CD8-positive, alpha-beta memory T cell (primary cell): ENCODE measurements at places on chromosomes 13 and 19.

DNA sequence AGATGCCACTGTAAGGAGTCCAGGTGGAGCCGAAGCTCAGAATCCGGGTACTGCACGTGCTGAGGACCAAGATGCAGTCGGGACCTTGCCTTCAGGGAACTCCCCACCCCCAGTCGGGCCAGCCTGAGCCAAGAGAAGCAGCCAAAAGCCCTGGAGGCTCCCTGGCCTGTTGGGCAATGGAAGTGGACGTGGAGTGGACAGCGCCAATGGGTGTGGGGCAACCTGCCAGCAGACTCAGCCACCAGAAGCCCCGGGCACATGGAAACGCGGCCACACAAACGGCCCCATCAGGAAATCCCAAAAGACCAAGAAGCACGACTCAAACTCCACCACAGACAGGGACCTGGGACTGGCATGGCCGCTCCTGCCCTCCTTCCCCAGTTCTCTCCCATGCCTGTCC, 30.0 kb upstream of the KCTD15 start:
- no peak for DNase-seq

- DNase-seq: no peak
Observed at GRCh38 chr13:72530471-72530870, 197.0 kb downstream of the MZT1 start.

GRCh38 chr13:43838909-43839308, 40.6 kb downstream of the CCDC122 start:
- no peak for DNase-seq

DNA sequence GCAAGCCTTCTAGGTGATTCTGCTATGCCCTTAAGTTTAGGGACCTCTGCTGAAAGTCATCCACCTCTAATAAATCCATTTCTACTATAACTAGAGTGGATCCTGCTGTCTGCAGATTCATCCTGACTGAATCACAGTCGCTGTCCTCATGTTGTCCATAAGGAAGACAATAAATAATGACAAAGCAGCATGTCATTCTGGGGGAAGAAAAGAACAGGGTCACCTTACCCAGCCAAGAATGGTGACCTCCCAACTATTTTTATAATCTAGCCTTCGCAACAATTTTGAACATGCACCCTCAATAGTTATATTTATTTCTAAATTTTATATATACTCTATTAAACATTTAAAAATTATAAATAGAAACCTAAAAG, 45.0 kb upstream of the UBE2L5 start:
- no peak for DNase-seq

GRCh38 chr13:83796364-83796763, 85.9 kb downstream of the SLITRK1 start:
- DNase-seq: no peak

DNA sequence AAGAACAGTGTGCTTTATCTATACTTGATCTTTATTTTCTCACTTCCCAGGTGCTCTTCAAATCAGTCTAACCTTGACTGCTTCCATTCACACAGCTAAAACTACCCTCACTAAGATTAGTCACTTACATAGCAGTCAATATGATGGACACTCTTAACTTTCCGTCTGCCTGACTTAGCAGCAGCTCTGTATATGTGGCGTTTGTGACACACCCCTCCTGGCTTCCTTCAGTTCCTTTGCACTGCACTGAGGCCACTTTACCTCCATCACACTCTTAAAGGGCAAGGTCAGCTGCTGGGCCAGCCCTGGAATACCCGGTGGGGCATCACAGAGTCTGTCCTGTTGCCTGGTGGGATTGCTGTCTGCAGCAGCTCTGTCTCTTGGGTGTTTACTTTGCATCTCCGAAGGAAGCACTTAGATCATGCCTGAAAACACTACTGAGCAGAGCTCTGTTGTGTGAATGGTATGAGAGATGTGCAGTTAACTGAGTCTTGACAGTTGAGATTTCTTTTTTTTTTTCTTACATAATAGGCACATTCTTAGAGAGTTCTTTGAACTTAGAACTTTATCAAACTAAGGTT, 35.6 kb upstream of the IL17D start:
- DNase-seq: no peak

- no peak for DNase-seq
Observed at GRCh38 chr19:44822670-44823372, 13.9 kb downstream of the BCAM start.

DNA sequence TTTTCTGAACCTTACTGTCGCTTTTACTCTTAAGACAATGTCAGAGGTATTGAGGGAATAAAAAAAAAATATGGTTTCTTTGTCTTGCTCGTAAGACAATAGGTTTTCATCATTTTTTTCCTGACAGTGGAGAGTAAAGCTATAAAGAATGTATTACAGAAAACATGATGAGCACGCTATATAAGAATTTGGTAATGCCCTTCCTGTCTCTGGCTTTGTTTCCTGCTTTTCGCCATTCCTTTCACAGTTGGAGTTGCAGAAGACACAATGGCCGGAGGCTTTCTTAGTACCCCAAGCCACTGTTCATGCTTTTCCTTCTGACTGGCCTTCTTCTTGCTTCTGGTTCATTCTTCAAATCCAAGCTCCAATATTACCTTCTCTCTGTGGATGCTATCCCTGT, 101.0 kb upstream of the DACH1 start:
- DNase-seq: no peak

DNA sequence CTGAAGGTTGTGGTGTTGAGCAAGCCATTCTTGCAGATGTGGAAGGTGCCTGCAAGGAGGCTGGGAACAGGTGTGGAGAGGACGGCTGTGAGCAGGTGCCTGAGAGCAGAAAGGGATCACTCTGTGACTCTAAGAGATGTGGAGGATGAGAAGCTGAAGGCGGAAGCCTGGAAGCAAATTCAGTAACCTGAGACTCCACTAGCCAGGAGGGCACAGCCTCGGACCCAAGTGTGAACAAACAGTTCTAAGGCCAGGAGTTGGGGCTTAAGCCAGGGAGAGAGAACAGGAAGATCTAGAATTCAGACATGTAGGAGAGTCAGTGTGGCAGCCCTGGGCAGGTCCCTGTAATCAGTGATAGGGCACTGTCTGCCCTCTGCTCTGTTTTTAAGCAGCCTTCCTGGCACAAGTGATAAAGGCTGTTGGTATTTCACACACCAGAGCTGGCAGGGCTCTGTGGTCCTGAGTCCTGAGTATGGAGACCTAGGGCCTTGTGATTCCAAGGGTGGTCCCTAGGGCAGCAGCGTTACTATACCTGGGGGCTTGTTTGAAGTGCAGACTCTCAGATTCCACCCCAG, 131.3 kb downstream of the SLC7A1 start:
- no peak for DNase-seq

GRCh38 chr13:112443995-112444311, 67.8 kb downstream of the SPACA7 start:
- no peak for DNase-seq

DNA sequence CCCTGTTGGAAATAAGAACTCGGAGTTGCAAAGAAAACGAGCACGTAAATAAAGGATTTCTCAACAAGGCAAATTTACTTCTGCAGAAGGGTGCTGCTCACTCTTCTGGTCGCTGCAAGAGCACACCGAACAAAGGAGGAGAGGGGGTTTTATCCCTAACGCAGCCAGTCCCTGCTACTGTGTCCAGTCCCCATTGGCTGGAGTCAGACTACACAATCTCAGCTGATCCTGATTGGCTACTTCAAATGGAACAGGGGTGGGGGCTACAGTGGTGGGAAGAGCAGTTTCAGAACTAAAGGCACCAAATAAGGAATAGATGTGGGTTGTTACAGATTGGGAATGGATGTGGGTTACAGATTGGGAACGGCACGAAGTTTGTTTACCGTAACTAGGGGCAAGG, 63.9 kb upstream of the MCF2L start:
- DNase-seq: no peak

DNA sequence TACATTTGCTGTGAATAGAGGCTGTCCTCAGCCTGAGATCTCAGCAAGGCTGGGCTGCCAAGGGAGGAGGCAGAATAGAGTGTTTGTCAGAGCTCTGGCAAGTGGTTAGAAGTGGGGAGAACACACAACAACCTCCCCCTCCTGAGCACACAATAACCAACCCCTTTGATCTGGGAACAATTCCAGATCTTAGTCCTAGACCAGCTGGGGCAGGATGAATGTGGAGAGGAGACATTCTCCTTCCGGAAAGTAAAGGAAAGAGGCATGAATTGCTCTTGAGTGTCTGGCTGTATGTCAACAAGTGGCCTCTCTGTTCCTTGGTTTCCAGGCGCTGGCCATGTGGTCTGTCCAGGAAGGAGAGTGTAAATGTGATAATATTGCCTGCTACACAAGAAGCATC, 114.9 kb upstream of the TMTC4 start:
- DNase-seq: no peak

DNA sequence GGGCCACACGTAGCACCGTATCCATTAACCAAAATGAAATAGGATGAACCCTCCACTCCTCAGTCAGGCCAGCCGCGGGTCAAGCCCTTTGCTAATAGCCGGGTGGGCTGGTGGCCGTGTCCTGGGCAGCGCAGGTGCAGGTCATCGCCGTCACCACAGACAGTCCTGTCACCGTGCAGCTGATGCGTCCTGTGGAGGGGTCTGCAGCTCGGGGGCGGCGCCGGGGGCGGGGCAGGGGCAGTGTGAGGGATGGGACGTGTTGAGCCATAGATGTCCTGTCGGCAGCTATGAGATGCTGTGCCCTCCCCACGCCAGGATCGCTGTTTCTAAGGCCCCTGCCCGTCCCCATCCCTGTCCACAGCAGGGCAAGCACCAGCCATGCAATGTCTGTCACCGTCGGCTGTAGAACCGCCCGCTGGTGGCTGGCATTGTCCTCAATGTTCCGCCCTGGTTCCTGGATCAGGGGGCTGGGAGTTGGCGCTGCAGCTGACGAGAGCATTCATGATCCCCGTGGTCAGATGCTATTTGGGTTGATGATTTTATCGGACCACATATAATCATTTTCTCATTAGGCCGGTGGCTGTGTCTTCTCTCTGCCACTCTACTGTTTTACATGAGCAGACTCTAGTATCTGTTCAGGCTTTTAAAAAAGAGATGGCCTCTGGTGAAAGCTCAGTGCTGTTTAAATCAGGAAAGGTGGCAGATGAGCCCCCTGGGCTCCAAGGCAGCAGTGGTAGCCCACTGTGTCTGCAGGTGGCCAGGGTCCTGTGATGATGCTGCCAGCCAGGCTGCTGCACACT, 126.1 kb downstream of the KDM4B start:
- no peak for DNase-seq

- no peak for DNase-seq
Observed at GRCh38 chr13:113602291-113602988, 17.9 kb downstream of the TFDP1 start.

DNA sequence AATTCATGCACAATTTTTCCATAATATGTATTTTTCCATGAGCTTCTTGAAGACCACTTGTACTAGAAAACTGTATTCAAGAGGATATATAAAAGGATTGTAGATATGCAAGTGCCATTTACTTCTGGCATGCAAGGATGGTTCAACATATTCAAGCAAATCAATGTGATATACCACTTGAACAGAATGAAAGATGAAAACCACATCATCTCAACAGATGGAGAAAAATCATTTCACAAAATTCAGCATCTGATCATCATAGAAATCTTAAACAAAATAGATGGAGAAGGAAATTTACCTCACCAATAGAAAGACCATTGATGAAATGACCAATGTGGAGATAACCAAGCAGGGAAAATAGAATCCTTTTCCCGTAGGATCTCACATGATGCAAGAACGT, 5.1 kb upstream of the ZNF816 start:
- DNase-seq: no peak

DNA sequence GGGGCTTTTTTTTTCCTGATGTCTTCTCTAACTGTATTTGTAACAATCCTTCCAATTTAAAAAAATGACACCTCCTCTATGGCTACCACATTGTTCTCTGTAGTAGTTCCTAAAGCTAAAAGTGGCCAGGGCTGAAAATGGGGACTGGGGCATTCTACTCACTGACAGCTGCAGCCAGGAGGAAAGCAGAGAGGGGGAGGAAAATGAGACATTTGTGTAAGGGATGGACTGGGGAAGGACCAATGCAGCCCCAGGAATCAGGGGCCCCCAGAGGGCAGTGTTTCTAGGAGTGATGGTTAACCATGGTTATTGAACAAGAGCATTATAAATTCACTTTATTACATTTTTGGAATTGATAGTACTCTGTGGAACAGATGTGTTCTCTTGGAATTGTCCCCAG, 34.3 kb upstream of the C1QTNF9 start:
- no peak for DNase-seq

GRCh38 chr19:17259118-17259780, 5.3 kb downstream of the USHBP1 start:
- no peak for DNase-seq

DNA sequence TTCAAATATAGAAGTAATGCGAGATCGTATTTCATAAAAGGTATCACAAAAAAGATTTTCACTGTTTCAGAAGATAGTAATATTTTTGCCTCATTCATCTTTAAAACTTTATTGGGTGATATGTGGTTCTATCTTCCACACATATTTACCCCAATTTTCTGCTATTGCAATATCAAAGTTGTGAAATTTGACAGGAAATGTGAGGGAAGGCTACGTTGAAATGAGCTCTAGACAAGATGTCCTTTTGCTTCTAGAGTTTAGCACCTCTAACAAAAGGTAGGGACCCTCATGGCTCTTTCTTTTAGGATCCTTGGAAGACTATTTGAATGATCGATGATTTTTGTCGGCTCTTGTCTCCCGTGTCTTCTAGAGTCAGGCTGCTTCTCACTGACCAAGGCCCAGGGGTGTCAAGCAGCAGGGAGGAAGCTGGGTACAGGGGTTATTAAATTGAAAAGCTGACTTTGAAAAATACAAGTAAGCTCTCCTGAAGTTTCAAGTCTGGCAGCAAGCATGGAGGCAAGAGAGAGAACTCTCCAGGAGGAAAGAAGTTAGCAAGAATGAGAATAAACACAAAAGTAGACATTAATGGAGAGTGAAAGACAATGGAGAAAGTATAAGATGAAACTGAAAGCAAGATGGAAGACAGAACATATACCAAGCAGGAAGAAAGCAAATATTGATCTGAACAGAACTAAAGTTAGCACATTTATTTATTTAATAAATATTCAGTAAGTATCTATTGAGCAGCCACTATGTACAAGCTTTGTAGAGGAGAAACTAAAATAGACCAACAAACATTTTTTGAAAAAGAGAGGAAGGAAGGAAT, 73.4 kb downstream of the RUBCNL start:
- no peak for DNase-seq

DNA sequence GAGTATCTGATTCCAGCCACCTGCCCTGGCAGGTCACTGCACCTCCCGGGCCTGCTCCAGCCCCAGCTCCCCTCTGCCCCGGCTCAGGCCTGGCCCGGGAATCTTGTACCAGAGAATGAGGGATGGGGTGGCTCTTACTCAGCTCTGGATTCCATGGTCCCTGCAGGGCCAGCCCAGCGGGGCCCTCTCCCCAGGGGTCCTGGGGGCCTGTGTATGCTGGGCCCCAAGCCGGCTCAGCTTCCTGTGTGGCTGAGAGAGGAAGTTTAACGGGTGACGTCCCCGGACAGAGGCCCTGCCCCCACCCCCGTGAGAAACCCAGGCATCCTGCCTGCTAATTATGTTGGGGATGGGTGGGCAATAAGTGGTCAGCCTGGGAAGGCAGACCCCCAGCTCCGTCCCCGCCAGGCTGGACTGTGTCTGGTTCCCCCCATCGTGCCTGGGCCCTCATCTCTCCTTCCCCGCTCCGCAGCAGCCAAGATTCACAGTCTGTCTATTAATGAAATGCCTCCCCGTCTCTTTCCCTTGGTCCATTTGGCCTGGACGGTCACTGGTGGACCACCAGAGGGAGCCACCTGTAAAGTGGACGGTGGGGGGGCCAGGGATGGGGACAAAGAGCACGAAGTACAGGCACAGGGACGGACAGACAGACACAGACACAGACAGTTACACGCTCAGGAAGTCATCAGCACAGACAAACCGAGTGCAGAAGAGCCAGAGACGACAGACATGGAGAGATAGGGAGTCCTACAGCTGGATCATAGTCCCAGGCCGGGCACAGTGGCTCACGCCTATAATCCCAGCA, at the start of gene DENND1C:
Gene DENND1C (minus strand): TSS at position 247 of the 802 bp plus-strand sequence. CDS start 92 bp downstream, at position 155.
- peak; percentile 43 for DNase-seq
